ENCODE measurements at places on chromosomes 7 and 10.

GRCh38 chr7:89988074-89988473 is 166.2 kb upstream of the STEAP1 start:
- no peak for DNase-seq

GRCh38 chr10:115942101-115942500 is 330.9 kb downstream of the GFRA1 start:
- no peak for DNase-seq

- no peak for DNase-seq
Measured at GRCh38 chr10:70192326-70192968, 22.1 kb upstream of the SAR1A start.

- no peak for DNase-seq
Measured at GRCh38 chr7:151735186-151735850, 141.6 kb downstream of the PRKAG2 start.

- DNase-seq = peak; percentile 7
Measured at GRCh38 chr7:130732980-130733930, 752 bp downstream of the KLF14 start.

- DNase-seq = no peak
Measured at GRCh38 chr7:2181077-2181854, 51.5 kb downstream of the MAD1L1 start.

GRCh38 chr7:108094933-108095710 is 35.0 kb downstream of the LAMB4 start:
- no peak for DNase-seq

- no peak for DNase-seq
Measured at GRCh38 chr10:86524225-86524962, 2.8 kb upstream of the WAPL start.

GRCh38 chr10:113159563-113159962 is 209.5 kb downstream of the TCF7L2 start:
- DNase-seq = no peak

- no peak for DNase-seq
Measured at GRCh38 chr10:77501152-77501845, 136.3 kb downstream of the KCNMA1 start.

DNA sequence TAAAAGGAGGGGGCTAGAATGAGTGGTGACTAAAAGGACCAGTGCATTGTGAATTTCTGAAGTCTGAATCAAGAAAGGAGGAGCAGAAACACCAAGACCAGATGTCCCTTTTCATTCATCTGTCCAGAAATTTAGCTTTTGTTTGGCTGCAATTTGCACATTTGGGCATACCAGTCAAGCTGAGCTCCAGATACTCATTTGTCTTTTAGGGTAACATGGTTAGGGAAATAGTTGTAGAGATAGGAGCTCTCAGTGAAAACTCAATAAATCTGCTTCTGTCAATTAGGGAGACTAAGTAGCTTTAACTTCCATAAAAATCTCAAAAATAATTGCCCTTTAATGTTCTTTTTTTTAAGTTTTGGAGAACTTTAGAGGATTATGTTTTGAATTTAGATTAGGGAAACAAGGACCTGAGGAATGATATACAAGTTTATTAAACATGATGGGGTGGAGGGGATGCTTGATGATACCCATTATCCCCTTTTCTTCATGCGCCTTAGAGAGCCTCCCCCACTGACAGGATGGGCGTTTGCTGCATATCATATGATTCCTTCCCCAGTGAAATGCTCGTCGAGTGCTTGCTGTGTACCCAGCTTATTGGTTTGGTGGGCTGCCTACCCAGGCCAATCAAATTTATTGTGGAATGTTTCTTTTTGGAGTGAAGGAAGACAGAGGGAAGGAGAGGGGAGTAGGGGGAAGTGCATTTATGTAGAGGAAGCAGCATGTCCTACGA is 50.7 kb upstream of the RPA3 start:
- no peak for DNase-seq

Data from stimulated activated CD8-positive, alpha-beta memory T cell treated with anti-CD3 and anti-CD28 coated beads, Interleukin-4, amount 100 ng/mL, for 4 hours (primary cell).